ENCODE measurements at places on chromosomes 5 and 9. TPM values are rescaled to one million over a fixed set of nuclear protein-coding genes. Genes with fewer than 3 reads are reported as not detected.
A peak's percentile ranks its signal among the peaks of the same experiment; 100 is the strongest.

Gene GARIN3
- total RNA-seq: not detected

- DNase-seq: peak; percentile 55
Observed at GRCh38 chr5:139763930-139764791, 31.4 kb upstream of the PSD2 start.

DNA sequence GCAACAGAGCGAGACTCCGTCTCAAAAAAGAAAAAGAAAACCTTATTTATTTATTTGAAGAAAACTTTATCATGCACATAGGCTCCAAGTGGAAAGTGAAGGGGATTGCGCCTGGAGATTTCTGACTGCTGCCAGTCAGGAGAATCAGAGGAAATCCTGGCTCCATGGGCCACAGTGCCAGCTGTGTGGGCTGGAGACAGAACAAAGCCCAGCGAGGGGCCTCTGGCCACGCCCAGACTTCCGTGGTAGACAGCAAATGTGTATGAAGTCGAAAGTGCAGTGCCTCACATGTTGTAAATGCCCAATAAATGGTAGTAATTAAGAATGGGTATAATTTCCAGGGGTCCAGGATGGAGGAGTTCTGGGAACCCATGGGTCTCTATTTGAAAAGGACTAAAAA lies 75.8 kb upstream of the WWC1 start:
- DNase-seq: peak; percentile 48

- no peak for DNase-seq
Observed at GRCh38 chr5:14142202-14142826, 828 bp upstream of the TRIO start.

All from right cardiac atrium (tissue), 5 donors.